ENCODE measurements at places on chromosomes 5 and 9. TPM values are rescaled to one million over a fixed set of nuclear protein-coding genes. Genes with fewer than 3 reads are reported as not detected.

The LECT2 gene
- total RNA-seq, result not detected

The FABP6 gene
- 0.50 TPM for total RNA-seq

DNA sequence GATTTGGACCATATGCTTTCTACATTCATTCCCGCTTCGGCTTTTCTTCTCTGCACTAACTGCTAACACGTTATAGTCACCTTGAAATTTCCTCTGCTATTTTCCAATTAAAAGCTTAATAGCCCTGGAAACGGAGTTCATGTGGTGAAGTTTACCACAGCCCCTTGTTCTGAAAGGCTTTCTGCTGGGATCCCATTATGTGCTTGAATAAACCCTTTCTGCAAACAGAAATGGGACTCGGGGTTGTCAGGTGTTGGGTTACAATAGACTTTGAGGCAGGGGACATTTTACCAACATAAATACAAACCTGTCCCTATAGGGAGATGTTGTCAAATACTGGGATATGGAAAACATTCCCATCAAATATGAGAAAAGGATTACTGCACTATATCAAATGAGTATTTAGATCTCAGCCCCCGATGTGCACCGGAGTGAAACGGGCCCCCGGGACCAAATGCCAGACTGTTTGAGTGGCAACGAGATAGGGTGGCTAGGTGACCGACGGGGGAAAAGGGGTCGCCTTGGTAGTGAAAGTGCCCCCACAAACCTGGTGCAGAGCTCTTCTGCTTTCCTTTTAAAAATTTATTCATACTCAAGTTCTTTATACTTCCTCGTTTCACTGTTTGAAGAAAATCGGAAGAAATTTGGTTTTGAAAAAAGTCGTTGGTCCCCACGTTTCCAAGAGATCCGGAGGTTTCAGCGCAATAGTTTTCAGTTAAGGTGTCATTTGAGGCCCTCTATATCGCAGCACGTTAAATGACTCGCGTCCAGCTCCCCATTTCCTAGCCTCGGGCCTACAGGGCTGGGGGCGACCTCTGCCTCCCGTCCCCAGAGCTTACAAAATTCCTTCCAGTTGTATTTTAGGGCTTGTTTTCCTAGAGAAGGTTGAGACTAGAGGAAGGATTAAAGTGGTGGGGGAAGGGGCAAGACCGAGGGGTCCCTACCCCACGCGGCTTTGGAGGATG is 2.1 kb upstream of the DMRT3 start:
- H3K4me3 ChIP-seq, result peak overlapping the region; percentile 55
- peaks cover 59% of the 10 kb centered on the region for H3K4me1 ChIP-seq
- peaks cover 98% of the 10 kb centered on the region for H3K27me3 ChIP-seq
- H3K36me3 ChIP-seq, result no peaks in the 10 kb centered on the region

The SYK gene
- total RNA-seq, result not detected

DNA sequence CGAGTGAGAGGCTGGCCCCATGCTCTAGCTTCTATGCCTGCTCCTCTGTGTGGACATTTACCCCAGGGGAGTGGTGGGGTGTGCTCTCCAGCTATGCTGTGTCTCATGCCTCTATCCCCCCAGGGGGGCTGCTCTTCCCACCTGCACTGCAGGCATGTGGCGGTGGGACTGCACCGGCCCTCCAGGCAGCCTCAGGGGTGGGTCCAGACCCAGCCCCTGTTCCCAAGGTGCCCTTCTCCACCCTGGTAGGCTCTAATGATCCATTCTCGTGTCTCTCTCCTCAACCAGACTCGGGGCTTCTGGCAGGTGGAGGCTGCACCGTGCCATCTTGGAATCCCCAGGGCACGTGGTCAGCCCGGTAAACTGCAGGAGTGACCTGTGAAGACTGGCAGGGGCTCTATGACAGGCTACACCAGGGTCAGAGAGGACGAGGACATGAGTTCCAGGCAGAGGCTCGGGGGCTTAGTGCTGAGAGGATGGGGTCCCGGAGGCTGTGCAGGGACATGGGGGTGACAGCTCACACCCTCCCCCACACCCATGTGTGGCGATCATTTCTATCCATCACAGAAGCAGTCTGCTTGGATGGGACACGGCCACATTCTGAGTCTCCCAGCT is 22.7 kb upstream of the COL5A1 start:
- H3K36me3 ChIP-seq, result no peaks in the 10 kb centered on the region
- H3K4me1 ChIP-seq, result peaks cover 5% of the 10 kb centered on the region
- no peak for DNase-seq
- no peaks in the 10 kb centered on the region for H3K27me3 ChIP-seq
- H3K27ac ChIP-seq, result no peak overlapping the region

DNA sequence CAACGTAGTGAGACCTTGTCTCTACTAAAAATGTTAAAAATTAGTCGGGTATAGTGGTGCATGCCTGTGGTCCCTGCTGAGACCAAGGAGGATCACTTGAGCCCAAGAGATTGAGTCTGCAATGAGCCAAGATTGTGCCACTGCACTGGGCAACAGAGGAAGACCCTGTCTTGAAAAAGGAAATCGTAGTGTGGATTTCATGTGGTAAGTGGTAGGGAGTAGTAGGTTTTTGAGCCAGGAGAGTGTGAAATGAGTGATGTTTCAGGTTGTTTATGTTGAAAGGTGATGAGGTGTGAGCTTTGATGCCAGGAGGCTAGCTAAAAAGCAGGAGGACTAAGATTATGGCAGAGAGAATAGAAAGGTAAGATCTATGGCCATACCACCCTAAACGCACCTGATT is 5.9 kb downstream of the MATR3 start:
- no peak overlapping the region for H3K27ac ChIP-seq
- H3K4me1 ChIP-seq, result peaks cover 52% of the 10 kb centered on the region
- no peaks in the 10 kb centered on the region for H3K36me3 ChIP-seq

DNA sequence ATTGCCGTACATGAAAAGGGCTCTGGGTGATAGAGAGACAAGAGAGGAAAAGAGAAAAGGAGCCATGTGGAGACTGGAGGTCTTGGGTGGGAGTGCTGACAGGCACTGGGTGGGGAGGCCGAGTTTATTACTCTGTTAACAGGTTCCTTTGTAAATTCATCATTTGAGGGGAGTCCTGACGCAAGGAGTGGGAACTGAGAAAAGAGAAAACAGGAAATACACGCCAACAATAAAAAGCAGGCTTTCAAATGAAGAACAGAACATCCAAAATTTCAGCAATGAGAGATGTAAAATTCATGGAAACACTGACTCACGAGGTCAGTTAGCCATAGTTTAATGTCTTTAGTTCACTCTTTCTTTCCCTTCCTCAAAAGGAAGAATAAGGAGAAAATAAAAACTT is 342.8 kb downstream of the TMEM167A start:
- no peaks in the 10 kb centered on the region for H3K36me3 ChIP-seq
- H3K4me1 ChIP-seq, result peaks cover 7% of the 10 kb centered on the region
- no peaks in the 10 kb centered on the region for H3K27me3 ChIP-seq
- H3K4me3 ChIP-seq, result no peak overlapping the region
- H3K27ac ChIP-seq, result no peak overlapping the region
- no peak for DNase-seq

GRCh38 chr9:126321742-126322141 is 4.9 kb upstream of the MVB12B start:
- H3K36me3 ChIP-seq, result peaks cover 5% of the 10 kb centered on the region
- H3K27me3 ChIP-seq, result no peaks in the 10 kb centered on the region
- no peak overlapping the region for H3K27ac ChIP-seq
- no peak overlapping the region for H3K4me3 ChIP-seq
- H3K4me1 ChIP-seq, result peaks cover 28% of the 10 kb centered on the region

GRCh38 chr9:91935805-91936514 is 14.1 kb downstream of the ROR2 start:
- H3K27me3 ChIP-seq, result no peaks in the 10 kb centered on the region
- no peak for DNase-seq
- peaks cover 37% of the 10 kb centered on the region for H3K4me1 ChIP-seq

DNA sequence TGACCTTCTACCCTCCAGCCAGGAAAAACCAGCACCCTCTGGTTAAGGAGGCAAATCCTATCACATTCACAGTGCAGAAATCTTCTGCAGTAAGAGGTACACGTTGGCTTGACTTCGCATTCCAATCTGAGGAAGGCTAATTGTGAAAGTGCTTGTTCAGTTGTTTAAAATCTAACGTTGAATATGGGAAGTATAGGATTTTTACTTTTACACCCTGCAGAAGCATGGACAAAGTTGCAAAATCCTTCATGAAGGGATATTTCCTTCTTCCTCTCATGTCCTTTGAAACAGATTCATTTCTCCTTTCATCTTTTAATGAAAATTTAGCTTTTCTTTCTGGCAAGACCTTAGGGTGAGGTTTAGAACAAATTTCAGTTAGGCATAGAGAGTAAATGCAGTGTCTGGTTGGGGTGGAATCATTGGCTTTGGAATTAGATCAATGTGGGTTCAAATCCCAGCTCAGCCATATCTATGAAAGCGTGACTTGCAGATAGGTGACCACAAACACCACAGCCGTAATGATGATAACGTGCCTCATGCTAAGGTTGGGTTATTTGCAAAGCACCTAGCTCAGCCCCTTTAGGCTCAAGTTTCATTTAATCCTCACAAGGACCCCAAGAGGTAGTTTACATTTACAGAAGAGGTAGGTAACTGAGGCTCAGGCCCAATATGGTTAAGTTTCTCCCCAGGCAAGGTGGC is 42.2 kb upstream of the C5orf58 start:
- H3K4me1 ChIP-seq, result peaks cover 13% of the 10 kb centered on the region
- no peak overlapping the region for H3K4me3 ChIP-seq
- DNase-seq, result no peak
- no peaks in the 10 kb centered on the region for H3K36me3 ChIP-seq
- no peak overlapping the region for H3K27ac ChIP-seq

The PCDHA10 gene
- total RNA-seq, result 11.7 TPM

- H3K4me1 ChIP-seq, result peaks cover 51% of the 10 kb centered on the region
- H3K27me3 ChIP-seq, result no peaks in the 10 kb centered on the region
- no peak overlapping the region for H3K4me3 ChIP-seq
- peak; percentile 23 for DNase-seq
- peaks cover 9% of the 10 kb centered on the region for H3K36me3 ChIP-seq
These were observed 27.1 kb downstream of the RFX3 start for GRCh38 chr9:3498691-3499090.

DNA sequence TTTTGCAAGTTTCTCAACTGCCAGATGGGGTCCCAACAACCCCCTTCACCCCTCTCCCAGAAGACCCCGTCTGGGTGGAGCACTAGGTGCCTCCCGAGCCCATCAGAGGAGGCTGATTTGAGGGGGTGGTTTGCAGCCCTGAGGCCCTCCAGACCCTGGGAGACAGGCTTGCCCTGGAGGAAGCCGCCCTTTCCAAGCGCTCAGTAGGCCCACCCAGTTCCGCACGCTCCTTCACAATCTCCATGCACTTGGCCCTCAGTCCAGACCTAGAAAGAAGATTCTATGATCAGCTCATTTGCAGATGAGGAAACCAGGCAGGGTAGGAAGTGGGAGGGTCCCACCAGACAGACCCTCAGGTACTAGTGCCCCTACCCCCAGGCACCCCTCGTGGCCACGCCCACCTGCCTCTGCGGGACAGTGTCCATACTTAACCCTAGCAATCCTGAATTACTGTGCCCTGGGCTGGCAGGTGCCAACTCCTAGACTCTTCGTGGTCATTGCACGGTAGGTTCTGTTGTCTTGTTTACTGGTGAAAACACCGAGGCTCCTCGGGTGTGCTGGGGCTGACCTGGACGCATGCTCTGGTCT is 22.3 kb downstream of the OR2V1 start:
- H3K27me3 ChIP-seq, result peaks cover 88% of the 10 kb centered on the region
- H3K36me3 ChIP-seq, result no peaks in the 10 kb centered on the region
- no peak overlapping the region for H3K4me3 ChIP-seq
- DNase-seq, result no peak

- no peaks in the 10 kb centered on the region for H3K4me1 ChIP-seq
- no peaks in the 10 kb centered on the region for H3K36me3 ChIP-seq
- no peak for DNase-seq
- H3K4me3 ChIP-seq, result no peak overlapping the region
- no peaks in the 10 kb centered on the region for H3K27me3 ChIP-seq
These were observed 651.0 kb downstream of the TAF11L14 start for GRCh38 chr5:18285257-18285656.

DNA sequence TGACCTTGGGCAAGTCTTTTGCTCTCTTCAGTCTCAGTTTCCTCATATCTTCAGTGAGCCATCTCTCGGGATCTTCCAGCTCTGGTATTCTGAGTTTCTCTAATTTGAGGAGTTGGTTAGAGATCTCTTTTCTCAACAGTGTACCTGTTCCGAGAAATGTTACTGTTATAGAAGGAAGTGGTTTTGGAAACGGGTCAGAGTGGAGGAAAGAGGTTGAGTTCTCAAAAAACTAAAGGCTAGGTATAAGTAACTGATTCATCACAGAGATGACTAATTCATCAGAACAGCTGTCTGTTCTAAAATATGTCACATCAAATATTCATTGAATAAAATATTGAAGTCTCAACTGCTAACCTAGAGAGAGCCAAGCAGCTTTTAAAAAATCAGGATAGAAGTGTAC is 106.6 kb downstream of the PALM2AKAP2 start:
- no peaks in the 10 kb centered on the region for H3K27me3 ChIP-seq
- DNase-seq, result no peak
- no peaks in the 10 kb centered on the region for H3K36me3 ChIP-seq
- H3K27ac ChIP-seq, result no peak overlapping the region
- no peak overlapping the region for H3K4me3 ChIP-seq
- peaks cover 1% of the 10 kb centered on the region for H3K4me1 ChIP-seq

- no peaks in the 10 kb centered on the region for H3K27me3 ChIP-seq
- H3K4me1 ChIP-seq, result no peaks in the 10 kb centered on the region
- H3K27ac ChIP-seq, result no peak overlapping the region
- H3K4me3 ChIP-seq, result no peak overlapping the region
These were observed 96.7 kb downstream of the EDIL3 start for GRCh38 chr5:84287951-84288350.

The WDR38 gene
- not detected for total RNA-seq

- no peaks in the 10 kb centered on the region for H3K4me1 ChIP-seq
- H3K36me3 ChIP-seq, result no peaks in the 10 kb centered on the region
- no peaks in the 10 kb centered on the region for H3K27me3 ChIP-seq
- no peak for DNase-seq
- no peak overlapping the region for H3K4me3 ChIP-seq
These were observed 52.6 kb downstream of the SAR1B start for GRCh38 chr5:134580001-134580460.

GRCh38 chr9:33731142-33731541 is 64.2 kb upstream of the PRSS3 start:
- H3K27ac ChIP-seq, result no peak overlapping the region
- no peak overlapping the region for H3K4me3 ChIP-seq
- H3K4me1 ChIP-seq, result peaks cover 24% of the 10 kb centered on the region
- DNase-seq, result no peak

- no peak for DNase-seq
These were observed 43.1 kb downstream of the POLR1E start for GRCh38 chr9:37528652-37529471.

The PCBD2 gene
- 5.0 TPM for total RNA-seq

- no peaks in the 10 kb centered on the region for H3K27me3 ChIP-seq
- no peak overlapping the region for H3K4me3 ChIP-seq
- peaks cover 18% of the 10 kb centered on the region for H3K36me3 ChIP-seq
- no peaks in the 10 kb centered on the region for H3K4me1 ChIP-seq
These were observed 14.8 kb downstream of the SUB1 start for GRCh38 chr5:32600054-32600622.

The TGFBI gene
- 16.4 TPM for total RNA-seq

DNA sequence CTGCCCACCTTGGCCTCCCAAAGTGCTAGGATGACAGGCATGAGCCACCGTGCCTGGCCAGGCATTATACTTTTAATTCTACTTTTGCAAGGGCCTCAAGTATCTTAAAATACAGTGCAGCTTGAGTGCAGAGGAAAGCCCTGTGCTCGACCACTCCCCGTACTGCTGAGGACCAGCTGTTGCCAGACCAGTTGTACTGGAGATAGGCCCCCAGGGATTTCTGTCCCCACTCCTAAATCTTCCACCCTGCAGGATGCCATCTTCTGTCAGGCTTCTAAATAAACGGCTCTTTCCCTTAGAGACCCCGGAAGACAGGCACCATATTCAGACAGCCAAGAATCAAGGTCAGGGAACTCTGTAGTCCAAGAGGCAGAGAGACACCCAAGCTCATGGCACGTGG is 16.6 kb upstream of the PSMD5 start:
- H3K36me3 ChIP-seq, result no peaks in the 10 kb centered on the region
- no peaks in the 10 kb centered on the region for H3K27me3 ChIP-seq
- H3K4me1 ChIP-seq, result no peaks in the 10 kb centered on the region
- H3K4me3 ChIP-seq, result no peak overlapping the region
- DNase-seq, result no peak
- H3K27ac ChIP-seq, result no peak overlapping the region

The TRAF2 gene
- 33.9 TPM for total RNA-seq

Data from neural progenitor cell (in vitro differentiated cells).